ENCODE measurements at places on chromosomes 2 and 18.

GRCh38 chr2:205704127-205704741, 21.9 kb downstream of the NRP2 start:
- DNase-seq: peak; percentile 65

GRCh38 chr2:30732876-30733275, 74.4 kb downstream of the CAPN13 start:
- DNase-seq: no peak

- DNase-seq: no peak
Observed at GRCh38 chr2:46643493-46643892, 164.1 kb downstream of the TMEM247 start.

DNA sequence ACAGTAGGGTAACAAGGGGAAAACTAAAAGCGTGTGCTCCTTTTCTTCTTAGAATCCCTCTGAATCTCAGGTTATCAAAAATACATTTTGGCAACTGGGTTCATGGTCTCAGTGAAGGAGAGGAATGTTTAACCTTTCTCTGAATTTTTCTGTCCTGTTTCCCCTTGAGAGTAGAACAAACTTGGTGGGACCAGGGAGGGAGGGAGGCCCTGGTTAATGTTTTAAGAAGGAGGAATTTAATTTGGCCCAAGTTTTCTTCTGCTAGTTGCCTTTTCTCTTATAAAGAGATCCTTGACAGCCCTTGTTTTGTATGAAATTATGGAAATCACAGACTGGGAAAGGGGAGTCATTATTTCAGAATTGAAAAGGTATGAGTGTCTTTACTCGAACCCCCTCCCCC, 12.2 kb upstream of the POU3F3 start:
- no peak for DNase-seq

GRCh38 chr2:26269571-26270158, 24.9 kb downstream of the HADHB start:
- no peak for DNase-seq

GRCh38 chr2:191113761-191114160, 37.0 kb downstream of the STAT4 start:
- no peak for DNase-seq

- no peak for DNase-seq
Observed at GRCh38 chr2:134668821-134669220, 50.0 kb downstream of the TMEM163 start.

GRCh38 chr2:24722141-24722790, 70.9 kb downstream of the PTRHD1 start:
- DNase-seq: no peak

- no peak for DNase-seq
Observed at GRCh38 chr18:6649421-6650126, 79.9 kb upstream of the ARHGAP28 start.

- DNase-seq: no peak
Observed at GRCh38 chr2:212727751-212728150, 189.1 kb upstream of the ERBB4 start.

- DNase-seq: no peak
Observed at GRCh38 chr2:181444654-181445053, 12.5 kb upstream of the ITGA4 start.

DNA sequence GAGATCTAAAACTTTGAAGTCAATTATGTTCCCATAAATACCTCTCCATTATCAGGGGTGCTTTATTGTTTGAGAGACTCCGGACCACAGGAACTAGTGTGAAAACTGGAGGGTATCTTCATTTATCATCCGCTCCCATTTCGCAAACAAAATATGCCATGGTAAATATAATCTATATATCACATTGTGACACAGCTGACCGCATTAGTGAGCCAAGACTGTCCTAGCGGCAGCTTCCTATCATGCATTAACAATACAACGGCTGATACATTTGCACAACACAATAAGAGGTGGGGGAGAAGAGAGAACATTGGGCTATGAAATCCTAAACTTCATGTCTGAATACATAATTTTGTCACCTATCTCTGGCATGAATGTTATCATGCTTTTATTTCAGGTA, 29.5 kb downstream of the BCL11A start:
- DNase-seq: no peak

- no peak for DNase-seq
Observed at GRCh38 chr2:67346718-67347407, 50.3 kb upstream of the ETAA1 start.

- no peak for DNase-seq
Observed at GRCh38 chr2:212194396-212194795, 344.2 kb downstream of the ERBB4 start.

DNA sequence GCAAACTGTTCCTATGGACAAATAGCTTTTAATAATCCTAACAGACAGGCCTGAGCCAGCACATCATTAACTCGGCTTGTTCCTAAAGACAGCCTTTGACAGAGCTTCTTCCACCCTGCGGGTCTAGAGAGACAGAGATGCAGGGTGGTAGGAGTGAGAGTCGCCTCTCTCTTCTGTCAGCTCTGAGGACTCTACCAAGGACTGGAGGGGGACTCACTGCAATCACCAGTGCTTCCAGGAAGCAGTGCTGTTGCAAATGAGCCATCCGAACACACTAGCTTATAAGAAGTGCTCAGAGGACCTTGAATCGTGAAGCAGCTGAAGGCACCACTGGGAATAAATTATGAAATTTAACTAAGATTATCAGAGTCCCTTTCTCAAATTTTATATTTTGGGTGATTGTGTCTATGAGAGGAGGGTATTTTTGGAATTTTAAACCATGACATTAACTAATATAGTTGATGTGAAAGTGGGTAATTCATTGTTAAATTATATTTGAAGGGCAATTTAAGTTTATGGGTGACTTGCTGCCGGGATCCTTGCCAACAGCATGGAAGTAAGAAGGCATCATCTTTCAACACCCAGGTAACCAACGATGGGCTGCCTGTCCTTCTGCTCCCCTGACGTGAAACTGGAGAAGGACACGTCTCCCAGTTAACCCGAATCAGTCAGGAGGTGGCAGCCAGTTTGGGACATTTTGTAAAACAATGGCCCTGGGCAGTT, 43.6 kb upstream of the PXDN start:
- DNase-seq: no peak

- DNase-seq: no peak
Observed at GRCh38 chr18:76610933-76611749, 116.1 kb upstream of the ZNF516 start.

DNA sequence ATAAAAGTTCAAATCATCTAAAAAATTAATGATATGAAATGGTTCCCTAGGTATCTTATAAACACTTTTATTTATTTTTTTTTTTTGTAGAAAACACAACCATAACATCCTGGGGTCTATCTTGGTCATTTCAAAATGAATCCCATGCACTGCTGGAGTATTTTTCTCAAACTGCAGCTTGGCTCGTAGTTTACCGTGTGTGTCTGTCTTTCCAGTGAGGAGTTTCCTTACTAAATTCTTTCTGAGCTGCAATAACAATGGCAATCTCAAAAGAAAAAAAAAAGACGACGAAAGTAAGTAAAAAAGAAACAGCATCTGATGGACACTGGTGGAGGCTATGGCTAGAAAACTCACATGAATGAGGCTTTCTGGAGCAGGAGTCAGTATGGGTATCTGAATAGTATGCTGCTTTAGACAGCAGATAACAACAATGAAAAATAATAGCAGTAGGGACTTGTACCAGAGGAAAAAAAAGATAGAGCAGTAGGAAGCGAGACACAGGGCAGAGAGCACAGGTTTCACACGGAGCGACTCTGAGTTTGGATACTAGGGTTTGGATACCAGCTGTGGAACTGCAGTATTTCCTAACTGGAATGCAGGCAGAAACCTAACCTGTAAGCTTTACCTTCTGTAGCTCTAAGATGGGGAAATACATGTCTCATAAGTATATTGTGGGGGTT, 43.5 kb downstream of the CALCRL start:
- no peak for DNase-seq

DNA sequence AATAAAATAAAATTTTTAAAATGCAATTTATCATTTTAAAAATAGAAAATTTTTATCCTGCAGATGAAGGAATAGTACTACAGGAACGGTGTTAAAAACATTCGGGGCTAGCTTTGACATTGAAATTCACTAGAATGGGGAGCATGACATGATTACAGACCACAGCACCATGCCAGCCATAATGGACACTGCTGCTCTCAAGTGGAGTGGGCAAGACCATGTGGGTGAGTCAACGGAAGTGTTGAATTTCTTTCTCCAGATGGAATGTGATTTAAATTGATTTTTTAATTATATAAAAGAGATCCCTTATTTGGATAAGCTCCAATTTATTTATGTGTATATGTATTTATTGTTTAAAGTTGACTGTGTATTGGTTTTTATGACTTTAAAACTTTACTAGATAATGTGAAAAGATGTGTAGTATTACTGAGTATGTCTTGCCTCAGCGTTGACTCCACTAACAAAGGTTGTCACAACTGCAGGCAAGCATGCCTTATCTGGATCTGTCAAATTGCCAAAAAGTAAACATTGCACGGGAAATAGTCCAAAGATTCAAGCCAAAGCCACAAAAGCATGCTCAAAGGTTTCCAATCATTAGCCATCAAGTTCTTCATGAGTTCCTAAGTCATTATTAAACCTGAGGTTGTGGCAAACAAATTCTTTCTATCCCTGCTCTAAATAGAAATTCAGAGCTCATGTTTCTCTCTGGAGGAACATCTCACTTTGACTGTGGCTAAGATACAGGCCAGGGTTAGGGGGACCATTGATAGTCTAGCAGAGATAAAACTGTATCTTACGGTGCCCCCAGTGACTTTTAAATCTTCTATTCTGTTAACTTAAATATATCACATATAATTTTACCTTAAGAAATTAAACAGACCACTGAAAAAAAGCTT, 536.9 kb downstream of the TMX3 start:
- no peak for DNase-seq

DNA sequence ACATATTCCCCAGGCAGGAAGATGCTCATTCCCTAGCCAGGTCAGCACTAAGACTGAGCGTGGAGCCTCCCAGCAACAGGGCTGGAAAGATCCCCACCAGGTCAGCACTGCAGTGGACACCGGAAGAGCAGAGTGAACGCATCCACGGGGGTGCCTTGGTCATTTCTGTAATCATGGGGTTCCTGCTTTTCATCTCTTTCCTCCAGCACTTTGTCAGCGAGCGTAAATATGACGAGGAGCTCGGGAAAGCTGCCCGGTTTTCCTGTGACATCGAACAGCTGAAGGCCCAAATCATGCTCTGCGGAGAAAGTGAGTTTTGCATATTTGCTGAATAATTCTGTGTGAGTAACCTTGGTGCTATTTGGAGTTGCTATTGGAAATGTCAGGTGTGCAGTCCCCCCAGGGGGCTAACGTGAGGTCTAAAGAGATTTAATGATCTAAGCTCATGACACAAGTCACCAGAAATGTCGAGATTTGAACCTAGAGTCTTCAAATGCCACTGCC, 40.1 kb downstream of the KCTD18 start:
- peak; percentile 69 for DNase-seq

DNA sequence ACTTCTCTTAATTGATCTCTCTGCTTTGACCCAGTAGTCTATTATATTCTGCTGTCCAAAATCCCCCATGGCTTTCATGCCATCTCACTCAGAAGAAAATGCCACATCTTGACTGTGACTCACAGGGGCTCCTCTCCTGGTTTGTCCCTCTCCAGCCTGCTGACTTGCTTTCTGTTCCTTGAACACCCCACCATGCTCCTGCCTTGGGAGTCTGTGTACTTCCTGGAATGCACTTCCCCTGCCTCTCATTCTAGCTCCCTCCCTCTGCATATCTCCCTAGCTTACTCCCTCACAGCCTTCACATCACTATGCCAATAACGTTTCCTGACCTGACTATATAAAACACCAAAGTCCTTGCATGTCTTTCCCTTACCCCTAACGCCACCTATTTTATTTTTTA, 167.2 kb downstream of the TRIB2 start:
- no peak for DNase-seq

GRCh38 chr2:198706476-198707082, 751.2 kb downstream of the SATB2 start:
- no peak for DNase-seq

DNA sequence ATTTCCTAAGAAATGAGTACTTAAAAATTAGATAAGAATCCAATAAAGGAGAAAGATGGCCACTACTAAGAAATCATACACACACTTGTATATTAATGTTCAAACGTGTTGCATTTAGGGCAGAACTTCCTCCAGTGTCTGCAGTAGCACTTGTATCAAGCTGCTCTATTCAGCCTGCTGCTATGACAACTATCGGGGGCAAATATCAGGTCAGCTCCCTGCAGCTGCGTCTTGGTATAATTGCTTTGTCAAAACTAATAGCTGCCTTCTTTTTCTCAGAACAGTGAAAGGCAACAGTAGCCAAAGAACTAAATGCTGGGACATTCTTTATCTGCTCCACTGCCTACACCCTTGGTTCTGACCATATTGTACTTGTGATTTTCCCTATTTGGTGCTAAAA, 300.7 kb downstream of the NOL4 start:
- DNase-seq: no peak

GRCh38 chr2:12451726-12452125, 265.0 kb upstream of the TRIB2 start:
- no peak for DNase-seq

DNA sequence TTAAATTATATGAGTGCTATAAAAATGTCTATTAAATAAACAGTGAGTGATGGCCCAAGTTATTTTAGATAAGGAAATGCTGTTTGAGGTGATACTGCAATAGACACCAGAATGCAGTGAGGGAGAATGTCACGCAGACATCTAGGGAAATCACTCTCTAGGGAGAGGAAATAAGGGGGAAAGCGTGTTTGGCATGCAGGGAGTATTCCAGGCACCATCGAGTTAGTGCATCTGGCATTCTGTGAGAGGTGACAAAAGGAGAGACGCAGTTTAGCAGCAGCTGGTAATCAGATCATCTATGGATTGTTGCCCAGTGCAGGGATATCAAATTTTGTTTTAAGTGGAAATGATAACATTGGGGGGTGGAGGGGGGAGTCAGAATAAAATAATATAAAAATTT, 175.4 kb upstream of the NETO1 start:
- no peak for DNase-seq

DNA sequence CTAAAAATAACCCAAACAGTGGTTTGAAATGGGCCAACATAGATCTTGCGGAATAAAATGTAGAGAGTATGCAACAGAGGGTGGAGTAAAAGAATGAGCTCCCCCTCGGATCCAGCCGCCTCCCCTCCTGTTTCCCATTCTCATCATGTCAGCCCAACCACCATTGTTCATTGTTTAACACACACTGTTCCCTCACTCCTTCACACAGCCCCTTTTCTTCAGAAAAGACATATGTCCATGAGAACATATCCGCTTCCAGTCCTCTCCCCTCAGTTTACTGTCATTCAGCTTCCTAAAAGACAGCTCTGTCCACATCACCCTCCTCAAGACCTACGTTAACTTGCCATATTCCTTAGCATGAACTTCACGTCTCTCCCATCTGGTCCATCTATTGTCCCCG, 62.9 kb upstream of the SERTAD2 start:
- DNase-seq: peak; percentile 70

- DNase-seq: peak; percentile 86
Observed at GRCh38 chr18:35005963-35006577, 35.1 kb upstream of the MAPRE2 start.

All from midbrain (tissue), 1 donor.